Stimulated activated memory B cell treated with anti-CD40 and anti-IgM and Interleukin-4, amounts not matched to agents 10 μg/mL and 1 μg/mL and 100 μg/mL, for 72 hours (primary cell): ENCODE measurements at places on chromosomes 3 and 15.
A peak's percentile ranks its signal among the peaks of the same experiment; 100 is the strongest.

DNA sequence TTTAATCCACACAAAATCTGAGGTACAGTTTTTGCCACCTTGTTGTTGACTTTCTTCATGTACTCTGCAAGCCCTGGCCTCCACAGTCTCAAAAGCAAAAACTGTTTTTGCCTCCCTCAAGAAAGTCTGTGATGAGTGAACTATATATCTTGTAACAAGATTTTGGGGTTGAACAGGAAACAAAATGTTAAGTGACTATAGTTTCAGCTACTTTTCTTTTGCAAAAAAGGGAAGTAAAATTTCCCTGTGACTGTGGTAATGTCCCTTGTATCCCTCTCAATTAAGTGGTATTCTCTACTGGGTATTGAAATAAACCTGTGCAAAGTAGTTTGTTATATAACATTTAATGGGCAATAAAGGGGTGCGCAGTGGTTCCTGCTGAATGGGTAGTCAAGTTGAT lies 21.3 kb upstream of the SCAANT1 start:
- peak overlapping the region; percentile 65 for H3K4me3 ChIP-seq
- no peaks in the 10 kb centered on the region for H3K27me3 ChIP-seq
- ATAC-seq = peak; percentile 83
- peaks cover 11% of the 10 kb centered on the region for H3K36me3 ChIP-seq

DNA sequence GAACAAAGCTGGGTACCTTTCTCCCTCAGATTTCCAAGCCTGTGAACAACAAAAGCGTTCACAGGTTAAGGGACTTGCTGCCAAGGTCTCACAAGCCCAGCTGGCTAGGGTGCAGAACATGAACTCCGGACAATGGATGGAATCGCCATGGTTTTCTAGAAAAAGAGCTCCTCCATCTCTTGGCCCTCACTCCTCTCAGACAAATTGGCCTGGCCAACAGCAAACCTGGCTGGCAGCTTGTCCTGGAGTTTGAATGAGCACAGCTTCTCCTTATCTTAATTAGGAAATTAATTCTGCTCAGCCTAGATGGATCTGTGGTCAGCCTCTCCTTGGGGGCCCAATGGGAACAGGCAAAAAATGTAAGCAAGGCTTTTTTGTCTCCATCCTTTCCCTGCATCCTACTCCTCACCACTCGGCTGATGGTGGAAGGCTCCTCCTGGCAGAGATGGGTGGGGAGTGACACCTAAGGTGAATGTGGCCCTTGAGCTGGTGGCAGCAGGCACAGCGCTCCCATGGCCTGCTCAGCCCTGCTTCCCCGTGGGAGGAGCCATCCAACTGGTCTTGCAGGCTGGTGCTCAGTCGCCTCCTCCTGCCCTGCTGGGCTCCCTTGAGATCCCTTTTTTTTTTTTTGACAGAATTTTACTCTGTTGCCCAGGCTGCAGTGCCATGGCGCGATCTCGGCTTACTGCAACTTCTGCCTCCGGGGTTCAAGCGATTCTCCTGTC lies 5.8 kb downstream of the KLHL25 start:
- no peak for ATAC-seq
- no peaks in the 10 kb centered on the region for H3K27me3 ChIP-seq
- no peaks in the 10 kb centered on the region for H3K36me3 ChIP-seq
- no peak overlapping the region for H3K4me3 ChIP-seq
- no peak overlapping the region for H3K27ac ChIP-seq
- peaks cover 30% of the 10 kb centered on the region for H3K4me1 ChIP-seq

DNA sequence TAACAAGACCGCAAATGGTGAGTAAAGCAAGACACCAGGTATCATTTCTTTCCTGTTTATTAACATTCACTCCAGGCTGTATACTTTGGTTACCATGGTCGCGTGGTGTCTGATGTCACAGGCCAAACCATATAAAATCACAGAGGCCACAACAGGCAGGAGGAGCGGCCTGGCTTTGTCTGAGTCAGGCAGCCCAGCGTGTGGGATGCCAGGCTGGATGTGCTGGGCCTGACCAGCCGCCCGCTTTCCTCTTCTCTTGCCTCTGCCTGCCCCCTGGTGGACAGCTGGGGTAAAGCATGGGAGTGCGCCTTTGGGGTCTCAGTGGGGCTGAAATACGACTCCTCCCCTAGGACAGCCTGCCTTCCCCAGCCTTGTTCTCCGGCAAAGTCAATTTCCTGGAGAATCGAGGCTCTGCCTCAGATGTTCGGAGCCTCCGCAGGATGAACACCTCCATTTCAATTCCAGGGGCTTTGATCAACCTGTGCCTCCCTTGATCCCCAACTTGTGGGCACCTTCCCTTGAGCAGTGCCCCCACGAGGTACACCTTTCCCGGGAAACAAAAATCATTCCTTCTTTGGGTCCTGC lies 78.2 kb downstream of the CCNL1 start:
- no peaks in the 10 kb centered on the region for H3K27me3 ChIP-seq
- peak overlapping the region; percentile 23 for H3K4me3 ChIP-seq
- ATAC-seq = peak; percentile 91
- H3K36me3 ChIP-seq = no peaks in the 10 kb centered on the region
- peaks cover 35% of the 10 kb centered on the region for H3K4me1 ChIP-seq
- peak overlapping the region; percentile 86 for H3K27ac ChIP-seq

- H3K36me3 ChIP-seq = peaks cover 17% of the 10 kb centered on the region
- peak overlapping the region; percentile 68 for H3K4me3 ChIP-seq
- H3K27ac ChIP-seq = peak overlapping the region; percentile 31
- no peaks in the 10 kb centered on the region for H3K27me3 ChIP-seq
- no peak for ATAC-seq
- peaks cover 18% of the 10 kb centered on the region for H3K4me1 ChIP-seq
Measured at GRCh38 chr15:22949074-22949547, 31.1 kb downstream of the CYFIP1 start.

- peaks cover 21% of the 10 kb centered on the region for H3K4me1 ChIP-seq
- no peak overlapping the region for H3K4me3 ChIP-seq
- no peaks in the 10 kb centered on the region for H3K27me3 ChIP-seq
- H3K27ac ChIP-seq = no peak overlapping the region
- ATAC-seq = no peak
Measured at GRCh38 chr3:195448205-195448875, 5.5 kb upstream of the ACAP2 start.

- no peak for ATAC-seq
- H3K36me3 ChIP-seq = peaks cover 5% of the 10 kb centered on the region
- no peak overlapping the region for H3K27ac ChIP-seq
- H3K4me3 ChIP-seq = no peak overlapping the region
- H3K27me3 ChIP-seq = peaks cover 77% of the 10 kb centered on the region
- peaks cover 18% of the 10 kb centered on the region for H3K4me1 ChIP-seq
Measured at GRCh38 chr3:13285007-13285567, 135.0 kb downstream of the NUP210 start.

DNA sequence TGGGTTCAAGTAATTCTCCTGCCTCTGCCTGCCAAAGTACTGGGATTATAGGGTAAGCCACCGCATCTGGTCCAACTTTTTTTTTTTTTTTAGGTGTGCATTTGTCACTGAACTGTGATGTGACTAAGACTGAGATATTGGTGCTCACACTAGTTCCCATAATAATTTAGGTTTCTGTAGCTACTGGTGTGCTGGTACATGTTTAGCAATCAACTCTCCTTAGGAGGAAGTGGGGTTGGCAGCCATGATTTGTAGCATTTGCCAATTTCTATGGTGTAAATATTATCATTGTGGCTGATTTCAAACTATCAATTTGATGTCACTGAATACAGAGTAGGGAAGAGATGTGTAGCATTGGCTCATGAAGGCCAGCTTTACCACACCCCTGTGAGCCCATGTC lies 372.7 kb downstream of the EDEM1 start:
- ATAC-seq = no peak
- no peaks in the 10 kb centered on the region for H3K4me1 ChIP-seq
- no peak overlapping the region for H3K27ac ChIP-seq
- H3K27me3 ChIP-seq = no peaks in the 10 kb centered on the region

GRCh38 chr3:61158216-61158615 lies 93.0 kb downstream of the FHIT start:
- no peaks in the 10 kb centered on the region for H3K36me3 ChIP-seq
- no peak overlapping the region for H3K27ac ChIP-seq
- no peaks in the 10 kb centered on the region for H3K27me3 ChIP-seq

- no peak for ATAC-seq
- no peak overlapping the region for H3K27ac ChIP-seq
- H3K4me1 ChIP-seq = no peaks in the 10 kb centered on the region
Measured at GRCh38 chr3:171240504-171240835, 213.9 kb upstream of the SLC2A2 start.

DNA sequence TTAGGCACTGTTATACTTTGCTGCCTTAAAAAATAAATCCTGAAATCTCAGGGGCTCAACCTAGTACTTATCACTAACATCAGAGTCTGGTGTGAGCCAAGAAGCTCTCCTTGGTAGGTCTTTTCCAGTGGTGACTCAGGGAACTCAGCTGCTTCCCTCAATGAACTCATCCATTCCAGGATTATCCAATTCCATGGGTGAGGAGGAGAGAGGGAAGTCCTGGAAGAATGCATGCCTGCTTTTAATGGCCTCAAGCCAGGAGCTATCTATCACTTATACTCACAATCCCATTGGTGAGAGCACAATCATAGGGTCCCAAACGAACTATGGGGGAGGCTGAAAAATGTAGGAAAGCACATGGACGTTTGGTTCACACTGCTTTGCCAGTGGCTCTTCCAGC lies 113.6 kb downstream of the POLR2M start:
- H3K27ac ChIP-seq = no peak overlapping the region
- H3K4me1 ChIP-seq = no peaks in the 10 kb centered on the region
- ATAC-seq = no peak
- H3K36me3 ChIP-seq = no peaks in the 10 kb centered on the region
- no peak overlapping the region for H3K4me3 ChIP-seq

- no peak overlapping the region for H3K4me3 ChIP-seq
- H3K36me3 ChIP-seq = no peaks in the 10 kb centered on the region
- no peak for ATAC-seq
- peaks cover 12% of the 10 kb centered on the region for H3K27me3 ChIP-seq
Measured at GRCh38 chr15:26102365-26102764, 239.2 kb upstream of the ATP10A start.
